ENCODE measurements at places on chromosomes 5 and 9.

DNA sequence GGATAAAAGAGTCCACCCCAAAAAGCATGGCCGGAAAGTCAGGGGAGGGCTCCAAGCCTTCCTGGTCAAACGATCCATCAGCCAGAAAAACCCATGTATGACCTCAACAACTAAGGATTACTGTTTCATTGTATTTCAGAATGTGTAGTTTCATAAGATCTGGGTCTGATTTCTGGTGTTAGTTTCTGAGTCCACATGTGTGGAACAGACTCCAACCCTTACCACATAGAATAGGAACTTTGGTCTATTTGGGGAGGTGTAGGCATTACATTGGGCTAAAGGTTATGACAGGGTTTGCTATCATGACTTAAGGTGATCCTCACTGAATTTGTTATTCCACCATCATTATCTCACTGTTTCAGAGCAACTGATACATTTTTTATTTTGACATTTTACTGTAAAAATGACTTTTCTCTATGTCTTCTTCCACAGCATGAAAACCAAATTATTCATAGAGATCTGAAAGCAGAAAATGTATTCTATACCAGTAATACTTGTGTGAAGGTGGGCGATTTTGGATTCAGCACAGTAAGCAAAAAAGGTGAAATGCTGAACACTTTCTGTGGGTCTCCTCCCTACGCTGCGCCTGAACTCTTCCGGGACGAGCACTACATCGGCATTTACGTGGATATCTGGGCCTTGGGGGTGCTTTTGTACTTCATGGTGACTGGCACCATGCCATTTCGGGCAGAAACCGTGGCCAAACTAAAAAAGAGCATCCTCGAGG, 33.5 kb downstream of the HMGCS1 start:
- no peak for DNase-seq

DNA sequence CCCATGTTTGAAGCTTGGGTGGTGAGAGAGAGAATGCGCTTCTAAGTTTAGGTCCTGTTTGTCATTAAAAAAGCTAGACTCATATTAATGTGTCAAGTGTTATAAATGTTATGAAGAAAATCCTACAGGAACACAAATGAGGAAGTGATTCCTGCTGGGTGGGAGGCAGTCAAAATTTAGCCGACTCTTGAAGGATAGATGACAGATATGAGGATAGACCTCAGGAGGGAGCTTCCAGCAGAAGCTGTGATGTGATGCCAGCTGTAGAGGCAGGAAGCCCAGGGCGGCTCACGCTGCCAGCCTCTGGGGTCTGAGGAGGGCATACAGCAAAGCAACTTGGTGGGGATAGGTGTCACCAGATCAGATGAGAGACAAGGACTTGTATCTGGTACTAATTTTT, 74.7 kb upstream of the ADAMTS16 start:
- no peak for DNase-seq

DNA sequence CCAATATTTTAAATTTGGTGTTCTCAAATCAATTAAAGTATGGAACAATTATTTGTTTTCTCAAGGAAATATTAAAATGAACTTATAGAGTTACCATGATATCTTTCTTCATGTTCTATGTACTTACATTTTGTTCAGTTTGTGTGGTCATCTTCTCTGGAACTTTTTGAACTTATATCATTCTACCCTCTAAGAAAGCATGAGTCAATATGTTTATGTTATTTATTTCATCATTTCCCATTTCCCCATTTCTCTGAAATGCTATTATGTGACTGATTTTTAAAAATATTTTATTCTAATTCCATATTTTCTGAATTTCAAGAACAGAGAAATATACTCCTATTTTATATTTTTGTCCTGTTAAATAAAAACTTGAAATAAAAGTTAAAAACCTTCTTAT, 123.5 kb upstream of the ACOT12 start:
- no peak for DNase-seq

DNA sequence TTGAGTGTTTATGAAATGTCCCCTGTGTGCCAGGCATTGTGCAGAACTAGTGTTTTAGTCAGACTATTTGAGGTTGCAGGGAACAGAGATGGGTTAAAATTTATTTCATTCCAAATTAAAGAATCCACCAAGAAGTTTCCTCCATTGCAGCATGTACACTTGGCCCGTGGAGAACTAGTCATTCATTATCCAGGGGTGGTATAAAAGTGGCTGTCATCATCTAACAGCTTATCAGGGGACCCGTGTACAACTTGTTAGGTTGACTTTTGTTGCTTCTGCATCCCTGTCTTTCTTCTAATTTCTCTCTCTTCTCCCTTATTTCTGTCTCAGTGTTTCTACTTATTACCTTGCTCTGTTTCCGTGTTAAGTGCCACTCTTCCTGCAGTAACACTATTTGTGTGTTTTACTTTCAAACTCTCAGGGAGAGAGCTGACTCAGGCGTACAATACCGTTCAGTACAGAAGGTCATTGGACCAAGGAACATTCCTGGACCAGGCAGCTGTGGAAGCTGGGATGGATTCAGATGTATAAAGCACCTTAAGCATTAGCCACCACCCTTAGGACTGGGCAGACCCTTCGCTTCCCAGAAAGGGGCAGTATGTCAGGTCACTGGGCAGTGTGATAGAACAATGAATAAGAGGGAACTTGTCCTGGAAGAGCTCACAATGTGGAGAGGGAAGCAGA, 36.1 kb downstream of the MAP3K1 start:
- DNase-seq, result no peak

GRCh38 chr5:78541086-78541654, 107.4 kb downstream of the LHFPL2 start:
- no peak for DNase-seq

DNA sequence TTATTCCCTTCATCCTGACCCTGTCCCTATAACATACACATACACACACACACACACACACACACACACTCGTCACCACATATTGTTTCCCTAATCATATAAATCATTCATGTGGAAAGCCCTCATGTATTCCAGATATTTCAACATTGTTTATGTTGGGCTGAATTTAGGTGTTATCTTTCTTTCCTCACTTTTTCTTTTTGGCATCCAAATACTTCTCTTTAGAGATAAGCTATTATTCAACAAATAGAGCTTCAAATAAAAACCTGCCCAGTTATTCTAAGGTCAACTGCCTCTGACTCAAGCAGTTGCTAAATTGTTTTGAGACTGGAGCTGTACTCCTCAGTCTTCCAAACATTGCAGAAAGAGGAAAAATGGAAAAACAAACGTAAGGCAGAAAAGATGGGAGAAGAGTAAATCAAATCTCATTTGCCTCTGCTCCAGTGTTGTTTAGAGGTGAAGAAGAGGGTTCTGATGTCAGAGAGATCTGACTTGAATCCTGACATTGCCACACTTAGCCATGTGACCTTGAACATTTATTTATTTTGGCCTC, 215.7 kb downstream of the GAS1 start:
- no peak for DNase-seq

DNA sequence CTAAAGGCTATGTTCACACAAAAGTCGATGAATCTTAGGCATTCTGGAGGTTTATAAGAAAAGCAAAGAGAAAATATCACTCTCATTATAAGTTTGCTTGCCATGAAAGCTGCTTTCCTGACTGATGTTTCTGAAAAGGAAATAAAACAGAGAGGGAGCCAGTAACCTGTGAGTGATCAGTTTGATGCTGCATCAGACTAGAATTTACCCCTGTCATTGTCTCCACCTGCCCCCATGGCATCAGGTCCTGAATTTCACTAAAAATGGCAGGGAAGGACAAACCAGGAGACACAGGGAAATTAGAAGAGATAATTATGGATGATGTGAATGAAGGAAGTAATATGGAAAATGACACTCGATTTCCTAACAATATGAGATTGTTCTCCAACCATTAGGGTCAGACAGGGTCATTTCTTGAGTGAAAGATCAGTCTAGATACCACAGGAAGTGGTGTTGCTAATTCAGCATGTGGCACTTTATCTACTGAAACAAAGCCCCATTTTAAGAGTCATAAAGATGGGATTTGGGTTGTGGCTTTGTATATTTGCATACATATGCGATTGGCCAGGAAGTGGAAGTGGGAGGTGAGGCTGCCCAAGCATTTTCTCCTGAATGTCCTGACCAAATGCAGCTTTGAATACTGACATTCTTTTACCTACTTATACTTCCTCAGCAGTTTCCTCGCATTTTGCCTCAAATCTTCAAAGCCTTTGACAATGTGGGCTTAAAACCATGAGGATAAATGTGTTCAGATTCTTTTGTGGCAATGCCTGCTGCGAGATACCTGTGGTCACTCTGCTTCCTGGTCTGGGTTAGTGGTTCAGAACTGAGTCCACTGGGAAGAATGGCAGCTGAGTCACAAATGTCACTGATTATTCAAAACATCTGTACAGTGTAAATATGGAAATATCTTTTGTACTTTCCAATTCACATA, 29.7 kb downstream of the MEGF10 start:
- DNase-seq, result no peak

DNA sequence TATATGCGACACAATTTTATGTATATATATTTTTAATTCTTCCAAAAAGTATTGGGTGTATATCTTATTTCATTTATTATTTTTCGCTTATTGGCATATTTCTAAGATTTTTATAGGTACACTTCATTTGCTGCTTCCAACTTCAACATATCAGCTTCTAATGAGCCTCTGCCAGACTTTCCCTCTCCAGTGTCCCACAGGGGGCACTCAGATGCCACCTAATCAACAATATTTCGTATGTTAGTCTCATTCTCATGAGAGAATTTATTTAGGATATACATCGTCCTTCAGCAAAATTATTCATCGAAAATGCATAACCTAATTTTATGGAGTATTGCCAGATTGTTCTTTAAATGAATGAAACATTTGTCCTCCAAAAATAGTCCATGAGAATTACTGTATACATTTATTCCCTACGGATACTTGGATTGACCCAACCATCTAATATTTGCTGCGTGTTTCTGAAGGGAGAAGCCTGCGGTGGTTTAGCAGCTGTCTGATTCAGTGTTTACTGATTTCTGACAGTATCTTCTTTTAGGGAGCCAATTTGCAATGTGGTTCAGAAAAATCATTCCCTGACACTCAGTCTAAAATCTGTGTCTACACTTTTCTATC, 100.6 kb upstream of the SELENOP start:
- DNase-seq, result peak; percentile 80

DNA sequence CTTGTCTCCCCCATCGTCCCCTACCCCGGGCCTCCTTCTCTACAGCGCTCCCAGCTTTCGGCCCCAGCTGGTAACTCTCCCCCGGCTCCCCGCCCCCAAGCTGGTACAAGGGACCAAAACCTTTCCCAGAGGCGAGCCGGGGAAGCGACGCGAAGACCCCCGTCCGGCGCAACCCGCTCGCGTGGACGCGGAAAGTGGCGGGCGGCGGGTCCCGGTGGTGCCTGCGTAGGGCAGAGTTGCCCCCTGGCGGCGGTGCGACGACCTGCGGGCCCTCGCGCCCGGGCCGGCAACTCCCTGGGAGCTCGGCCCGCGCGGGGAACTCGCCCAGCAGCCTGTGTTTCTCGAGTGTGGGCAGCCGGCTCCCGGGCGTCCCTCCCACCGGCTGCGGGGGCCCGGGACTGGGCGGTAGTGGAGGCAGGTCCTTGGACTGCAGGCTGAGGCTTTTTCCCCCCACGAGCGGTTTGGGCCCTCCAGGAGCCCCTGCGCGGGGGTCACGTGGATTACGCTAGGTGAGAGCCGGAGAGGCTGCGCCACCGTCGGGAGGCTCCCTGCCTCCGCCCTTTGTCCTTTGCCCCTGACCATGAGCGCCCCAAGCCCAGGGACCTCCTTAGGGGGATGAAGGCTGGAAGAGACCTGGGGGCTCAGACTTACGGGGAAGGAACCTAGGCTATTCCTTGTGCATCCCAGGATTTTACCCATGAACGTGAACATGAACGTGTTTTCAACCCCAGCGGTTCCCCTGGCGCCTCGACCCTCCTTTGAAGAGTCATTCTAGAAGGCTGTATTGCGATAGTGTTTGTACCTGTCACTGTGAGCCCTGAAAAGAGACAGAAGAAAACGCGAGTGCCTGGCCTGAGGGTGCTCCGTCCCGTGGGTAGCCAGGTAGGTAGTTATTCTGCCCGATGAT, 2.9 kb upstream of the FOXD1 start:
- no peak for DNase-seq

GRCh38 chr5:168471785-168472184, 14.5 kb upstream of the RARS1 start:
- no peak for DNase-seq

DNA sequence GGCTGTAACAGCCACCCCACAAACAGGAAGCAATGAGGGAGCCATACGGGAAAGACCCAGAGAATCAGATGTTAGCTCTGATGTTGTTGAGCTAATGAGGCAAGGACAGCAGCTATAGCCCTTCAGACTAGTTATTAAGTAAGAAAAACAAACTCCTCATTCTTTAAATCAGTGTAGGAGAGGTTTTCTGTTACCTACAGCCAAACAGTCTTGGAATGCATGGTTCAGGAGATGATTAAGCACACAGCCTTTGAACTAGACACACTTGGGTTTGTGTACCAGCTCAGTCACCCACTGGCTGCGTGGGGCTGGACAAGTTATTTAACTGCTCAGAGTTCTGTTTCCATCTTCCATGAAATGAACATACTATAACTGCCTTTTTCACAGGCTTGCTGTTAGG, 68.1 kb downstream of the SPOCK1 start:
- DNase-seq, result no peak

GRCh38 chr5:165574100-165574499, 2068.7 kb downstream of the MAT2B start:
- no peak for DNase-seq

DNA sequence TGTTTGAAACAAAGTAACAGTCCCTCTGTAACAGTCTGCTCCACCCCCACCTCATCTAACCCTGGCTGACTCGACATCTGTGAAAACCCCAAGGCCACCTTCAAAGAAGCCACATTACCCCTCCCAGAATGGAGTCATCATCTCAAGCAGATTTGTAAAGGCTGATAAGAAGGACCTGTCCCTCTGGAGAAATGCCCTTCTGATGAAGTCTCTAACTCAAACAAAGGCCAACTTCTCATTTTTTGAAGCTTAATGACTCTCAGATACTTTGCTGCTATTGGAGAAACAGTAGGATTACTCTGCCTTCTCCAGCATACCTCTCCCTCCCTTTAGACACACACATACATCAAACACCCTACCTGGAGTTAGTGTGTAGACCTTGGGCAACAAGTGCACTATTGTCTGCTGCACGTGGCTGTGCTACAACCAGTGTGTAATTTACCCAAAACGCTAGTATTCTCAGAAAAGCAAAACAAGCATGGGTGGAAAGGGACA, 5.3 kb upstream of the SUSD1 start:
- DNase-seq, result no peak

GRCh38 chr5:36656556-36656955, 50.1 kb downstream of the SLC1A3 start:
- no peak for DNase-seq

DNA sequence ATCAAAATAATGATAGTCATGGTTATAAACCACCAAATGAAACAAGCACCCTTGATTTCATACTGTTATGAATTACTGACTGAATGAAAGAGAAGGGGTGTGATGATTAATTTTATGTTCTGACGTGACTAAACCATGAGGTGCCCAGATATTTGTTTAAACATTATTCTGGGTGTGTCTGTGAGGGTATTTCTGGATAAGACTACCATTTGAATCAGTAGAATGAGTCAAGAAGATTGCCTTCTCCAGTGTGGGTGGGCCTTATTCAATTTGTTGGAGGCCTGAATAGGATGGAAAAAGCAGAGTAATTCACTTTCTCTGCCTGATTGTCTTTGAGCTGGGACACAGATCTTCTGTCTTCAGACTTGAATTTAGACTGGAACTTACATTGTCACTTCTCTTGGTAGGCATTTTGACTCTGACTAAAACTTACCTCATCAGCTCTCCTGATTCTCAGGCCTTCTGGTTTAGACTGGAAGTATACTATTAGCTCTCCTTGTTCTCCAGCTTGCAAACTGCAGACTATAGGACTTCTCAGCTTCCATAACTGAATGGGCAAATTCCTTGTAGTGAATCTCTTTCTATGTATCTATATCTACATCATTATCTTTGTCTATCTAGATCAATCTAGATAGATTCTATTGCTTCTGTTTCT, 321.9 kb upstream of the TARS1 start:
- DNase-seq, result no peak
